Aorta (tissue), 5 donors: ENCODE measurements at places on chromosomes 13 and 19.

DNA sequence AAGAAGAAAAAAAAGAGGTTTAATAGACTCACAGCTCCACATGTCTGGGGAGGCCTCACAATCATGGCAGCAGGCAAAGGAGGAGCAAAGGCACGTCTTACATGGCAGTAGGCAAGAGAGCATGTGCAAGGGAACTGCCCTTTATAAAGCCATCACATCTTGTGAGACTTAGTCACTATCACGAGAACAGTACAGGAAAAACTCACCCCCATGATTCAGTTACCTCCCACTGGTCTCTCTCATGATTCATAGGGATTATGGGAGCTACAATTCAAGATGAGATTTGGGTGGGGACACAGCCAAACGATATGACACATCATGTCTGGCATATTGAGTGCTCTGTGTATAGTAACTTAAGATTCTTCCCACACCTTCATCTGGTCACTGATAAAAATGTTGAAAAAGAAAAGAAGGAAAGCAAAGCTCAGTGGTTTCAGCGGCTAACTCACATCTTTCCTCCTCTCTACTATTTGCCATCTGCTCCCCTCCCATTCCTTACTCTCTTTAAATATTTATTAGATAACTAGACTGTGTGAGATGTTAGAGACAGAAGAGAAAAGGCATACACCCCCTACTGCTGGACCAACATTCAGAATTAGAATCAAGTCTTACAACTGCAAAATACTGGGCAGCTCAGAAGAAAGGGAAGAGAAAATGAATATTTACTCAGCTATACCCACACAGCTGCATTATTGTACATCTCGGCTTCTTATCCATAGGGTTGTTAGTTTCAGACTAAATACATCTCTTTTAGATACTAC lies 60.1 kb upstream of the AKAP11 start:
- no peaks in the 10 kb centered on the region for H3K27me3 ChIP-seq
- H3K4me3 ChIP-seq = no peak overlapping the region
- no peaks in the 10 kb centered on the region for H3K4me1 ChIP-seq
- DNase-seq = no peak

GRCh38 chr13:59915252-59915651 lies 248.5 kb downstream of the DIAPH3 start:
- H3K4me3 ChIP-seq = no peak overlapping the region
- no peak overlapping the region for H3K27ac ChIP-seq
- DNase-seq = no peak
- H3K4me1 ChIP-seq = no peaks in the 10 kb centered on the region
- H3K27me3 ChIP-seq = no peaks in the 10 kb centered on the region

DNA sequence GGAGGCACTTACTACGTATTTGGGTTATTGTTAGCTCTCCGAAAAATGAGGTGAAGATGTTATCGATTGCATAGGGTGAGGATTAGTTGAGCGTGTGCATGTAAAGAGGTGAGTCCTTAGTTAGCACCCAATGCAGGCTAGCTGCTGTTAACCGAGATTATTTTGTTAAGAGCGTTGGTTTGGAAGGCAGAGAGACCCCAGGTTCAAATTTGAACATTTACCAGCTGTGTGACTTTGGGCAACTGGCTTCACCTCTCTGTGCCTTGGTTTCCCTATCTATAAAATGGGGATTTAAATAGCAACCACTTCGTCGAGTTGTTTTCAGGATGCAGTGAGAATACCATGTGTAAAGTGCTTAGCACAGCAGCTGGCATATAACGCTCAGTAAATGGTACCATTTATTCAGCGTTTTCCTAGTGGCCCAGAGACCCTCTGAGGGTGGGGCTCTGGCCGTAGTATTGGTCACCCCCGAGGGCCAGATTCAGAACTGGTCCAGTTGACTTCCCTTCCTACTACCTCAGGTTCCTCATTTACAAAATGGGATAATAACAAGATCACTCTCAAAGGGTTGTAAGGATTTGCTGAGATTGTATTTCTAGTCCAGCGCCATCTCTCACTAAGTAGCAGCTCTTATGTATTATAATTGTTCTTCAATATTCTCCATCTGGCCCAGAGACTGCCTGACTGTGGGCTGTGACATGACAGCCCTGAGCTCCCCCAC lies 887 bp downstream of the SIPA1L3 start:
- H3K4me1 ChIP-seq = no peaks in the 10 kb centered on the region
- H3K4me3 ChIP-seq = peak overlapping the region; percentile 93
- DNase-seq = no peak
- no peaks in the 10 kb centered on the region for H3K36me3 ChIP-seq
- H3K27me3 ChIP-seq = no peaks in the 10 kb centered on the region

DNA sequence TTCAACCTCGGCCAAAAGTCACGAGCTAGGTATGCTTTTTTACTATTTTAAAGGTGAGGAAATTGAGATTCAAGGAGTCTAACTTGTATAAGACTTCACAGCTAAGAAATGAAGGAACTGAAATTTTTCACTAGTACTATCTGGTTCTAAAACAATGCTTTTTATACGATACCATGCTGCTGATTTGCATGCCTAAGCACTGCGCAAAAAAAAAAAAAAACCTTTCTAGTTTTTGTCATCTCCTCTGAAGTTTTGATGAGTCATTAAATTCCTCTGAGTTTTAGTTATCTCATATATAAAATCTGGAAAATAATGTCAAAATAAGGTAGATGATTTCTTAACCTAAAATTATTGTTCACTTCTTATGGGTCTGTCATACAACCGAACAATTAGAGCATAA lies 28.0 kb upstream of the UFM1 start:
- H3K27ac ChIP-seq = no peak overlapping the region
- no peaks in the 10 kb centered on the region for H3K27me3 ChIP-seq
- no peaks in the 10 kb centered on the region for H3K36me3 ChIP-seq
- no peak for DNase-seq
- H3K4me3 ChIP-seq = no peak overlapping the region
- no peaks in the 10 kb centered on the region for H3K4me1 ChIP-seq

- no peak overlapping the region for H3K27ac ChIP-seq
- no peak for DNase-seq
- no peaks in the 10 kb centered on the region for H3K4me1 ChIP-seq
- H3K36me3 ChIP-seq = no peaks in the 10 kb centered on the region
Measured at GRCh38 chr19:12162513-12162881, 399 bp upstream of the ZNF136 start.

- no peaks in the 10 kb centered on the region for H3K4me1 ChIP-seq
- DNase-seq = no peak
- H3K27ac ChIP-seq = no peak overlapping the region
- H3K4me3 ChIP-seq = no peak overlapping the region
- H3K36me3 ChIP-seq = no peaks in the 10 kb centered on the region
Measured at GRCh38 chr13:44955406-44955805, 33.9 kb downstream of the NUFIP1 start.

GRCh38 chr19:37594982-37595382 lies 306 bp downstream of the ZNF540 start:
- no peaks in the 10 kb centered on the region for H3K4me1 ChIP-seq
- H3K4me3 ChIP-seq = peak overlapping the region; percentile 75
- H3K36me3 ChIP-seq = peaks cover 3% of the 10 kb centered on the region

- no peak overlapping the region for H3K27ac ChIP-seq
- H3K4me1 ChIP-seq = no peaks in the 10 kb centered on the region
- no peak for DNase-seq
- no peak overlapping the region for H3K4me3 ChIP-seq
- H3K36me3 ChIP-seq = no peaks in the 10 kb centered on the region
Measured at GRCh38 chr19:30669329-30670010, 297.3 kb downstream of the ZNF536 start.

GRCh38 chr19:44585371-44586133 lies 27.8 kb upstream of the IGSF23 start:
- no peak overlapping the region for H3K4me3 ChIP-seq
- H3K27ac ChIP-seq = no peak overlapping the region
- no peaks in the 10 kb centered on the region for H3K4me1 ChIP-seq
- no peaks in the 10 kb centered on the region for H3K36me3 ChIP-seq
- H3K27me3 ChIP-seq = no peaks in the 10 kb centered on the region

GRCh38 chr19:3975637-3976087 lies 4.8 kb upstream of the DAPK3 start:
- H3K27ac ChIP-seq = no peak overlapping the region
- H3K27me3 ChIP-seq = no peaks in the 10 kb centered on the region
- H3K4me1 ChIP-seq = no peaks in the 10 kb centered on the region
- DNase-seq = no peak
- H3K36me3 ChIP-seq = peaks cover 32% of the 10 kb centered on the region

- H3K4me3 ChIP-seq = peak overlapping the region; percentile 90
- H3K4me1 ChIP-seq = no peaks in the 10 kb centered on the region
- peak overlapping the region; percentile 100 for H3K27ac ChIP-seq
- no peaks in the 10 kb centered on the region for H3K27me3 ChIP-seq
Measured at GRCh38 chr19:41263042-41263849, 926 bp upstream of the HNRNPUL1 start.

- DNase-seq = peak; percentile 67
- H3K4me3 ChIP-seq = no peak overlapping the region
- no peak overlapping the region for H3K27ac ChIP-seq
- no peaks in the 10 kb centered on the region for H3K36me3 ChIP-seq
Measured at GRCh38 chr13:48595431-48596429, 58.0 kb upstream of the CYSLTR2 start.

DNA sequence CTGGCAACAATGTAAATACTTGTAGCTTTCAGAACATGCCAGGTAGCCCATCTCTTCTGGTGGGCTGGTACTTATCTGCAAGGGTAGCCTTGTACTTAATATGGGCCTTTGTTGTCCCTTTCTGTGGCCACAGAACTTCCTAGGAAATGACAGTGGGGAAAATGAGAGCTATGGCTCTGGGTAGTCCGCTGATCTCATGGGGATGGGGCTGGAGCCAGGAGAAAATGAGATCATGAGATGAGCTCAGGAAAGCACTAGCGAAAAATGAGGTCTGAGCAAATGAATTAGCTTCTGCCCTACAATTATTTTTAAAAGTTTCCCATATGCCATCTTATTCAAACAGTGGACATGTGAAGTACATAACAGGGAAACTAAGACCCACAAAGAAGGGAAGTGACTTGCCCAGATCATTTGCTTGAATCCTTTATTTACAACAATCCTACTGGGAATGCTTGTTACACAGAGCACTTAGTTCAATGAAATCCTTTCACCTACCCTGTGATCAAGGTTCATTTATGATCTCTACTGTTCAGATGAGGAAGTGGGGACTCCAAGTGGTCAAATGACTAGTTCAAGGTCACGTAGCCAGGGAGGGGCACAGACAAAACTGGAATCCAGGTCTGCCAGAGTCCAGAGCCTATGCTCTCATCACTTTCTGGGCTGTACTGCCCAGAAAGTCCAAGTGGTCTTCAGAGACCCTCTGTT lies 87.1 kb downstream of the PTPRS start:
- H3K4me3 ChIP-seq = no peak overlapping the region

GRCh38 chr13:40540328-40541044 lies 126.0 kb downstream of the FOXO1 start:
- DNase-seq = no peak
- peak overlapping the region; percentile 40 for H3K27ac ChIP-seq
- H3K4me1 ChIP-seq = peaks cover 3% of the 10 kb centered on the region
- no peaks in the 10 kb centered on the region for H3K36me3 ChIP-seq

DNA sequence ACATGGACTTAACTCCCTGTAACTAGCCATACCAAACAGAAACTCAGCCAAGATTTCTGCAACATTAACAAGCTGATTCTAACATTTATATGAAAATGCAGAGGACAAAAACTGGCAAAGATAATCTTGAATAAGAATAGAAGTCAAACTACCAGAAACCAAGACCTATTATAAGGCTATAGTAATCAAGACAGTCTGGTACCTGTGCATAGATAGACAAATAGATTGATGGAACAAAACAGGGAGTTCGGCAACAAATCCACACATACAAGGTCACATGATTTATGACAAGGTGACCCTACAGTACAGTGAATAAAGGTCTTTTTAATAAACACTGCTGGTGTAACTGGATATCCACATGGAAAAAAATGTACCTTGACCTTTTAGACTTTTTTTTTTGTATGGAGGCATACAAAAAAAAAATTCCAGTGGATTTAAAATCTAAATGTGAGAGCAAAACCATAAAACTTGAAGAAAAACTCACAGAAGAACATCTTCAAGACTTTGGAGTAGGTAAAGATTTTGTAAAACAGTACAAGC lies 2.9 kb upstream of the RFC3 start:
- no peaks in the 10 kb centered on the region for H3K27me3 ChIP-seq
- no peak overlapping the region for H3K4me3 ChIP-seq
- H3K36me3 ChIP-seq = no peaks in the 10 kb centered on the region
- DNase-seq = no peak
- no peaks in the 10 kb centered on the region for H3K4me1 ChIP-seq
- no peak overlapping the region for H3K27ac ChIP-seq

GRCh38 chr19:45020071-45020470 lies 18.8 kb upstream of the CLASRP start:
- H3K36me3 ChIP-seq = no peaks in the 10 kb centered on the region
- no peak overlapping the region for H3K27ac ChIP-seq
- no peaks in the 10 kb centered on the region for H3K4me1 ChIP-seq
- H3K4me3 ChIP-seq = no peak overlapping the region
- DNase-seq = no peak
- no peaks in the 10 kb centered on the region for H3K27me3 ChIP-seq

DNA sequence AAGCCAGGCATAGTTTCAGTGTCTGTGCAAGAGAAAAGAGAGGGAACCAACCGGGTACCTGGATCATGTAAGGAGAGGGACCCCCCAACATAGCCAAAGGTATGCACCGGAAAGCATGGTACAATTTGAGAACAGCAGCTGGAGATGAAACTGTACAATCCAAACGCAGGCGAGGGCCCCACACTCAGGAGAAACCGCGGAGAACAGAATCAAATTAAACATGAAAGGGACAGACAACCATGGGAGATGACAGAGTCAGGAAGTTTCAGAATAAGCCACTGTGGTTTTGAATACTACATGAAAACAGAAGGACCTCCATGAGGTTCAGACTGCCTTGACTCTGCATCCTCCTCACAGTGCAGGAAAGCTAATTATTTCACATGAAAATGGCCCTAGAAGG lies 62.9 kb upstream of the SPATA13 start:
- no peak for DNase-seq
- H3K4me3 ChIP-seq = no peak overlapping the region
- no peaks in the 10 kb centered on the region for H3K27me3 ChIP-seq
- no peaks in the 10 kb centered on the region for H3K4me1 ChIP-seq
- H3K36me3 ChIP-seq = no peaks in the 10 kb centered on the region
- no peak overlapping the region for H3K27ac ChIP-seq

GRCh38 chr13:46520166-46520565 lies 32.8 kb upstream of the LRCH1 start:
- H3K27ac ChIP-seq = no peak overlapping the region
- no peaks in the 10 kb centered on the region for H3K27me3 ChIP-seq
- no peaks in the 10 kb centered on the region for H3K36me3 ChIP-seq

- H3K4me3 ChIP-seq = no peak overlapping the region
- DNase-seq = no peak
- H3K36me3 ChIP-seq = no peaks in the 10 kb centered on the region
- H3K27me3 ChIP-seq = no peaks in the 10 kb centered on the region
- no peaks in the 10 kb centered on the region for H3K4me1 ChIP-seq
Measured at GRCh38 chr13:100179276-100179675, 90.4 kb downstream of the PCCA start.

- no peaks in the 10 kb centered on the region for H3K27me3 ChIP-seq
- H3K36me3 ChIP-seq = no peaks in the 10 kb centered on the region
- no peaks in the 10 kb centered on the region for H3K4me1 ChIP-seq
- no peak for DNase-seq
Measured at GRCh38 chr13:108003626-108004025, 211.7 kb downstream of the LIG4 start.
